NCI-H226 (cell line): ENCODE measurements at places on chromosomes 11 and 22.

GRCh38 chr11:25981998-25982397, 349.9 kb upstream of the ANO3 start:
- DNase-seq = no peak

DNA sequence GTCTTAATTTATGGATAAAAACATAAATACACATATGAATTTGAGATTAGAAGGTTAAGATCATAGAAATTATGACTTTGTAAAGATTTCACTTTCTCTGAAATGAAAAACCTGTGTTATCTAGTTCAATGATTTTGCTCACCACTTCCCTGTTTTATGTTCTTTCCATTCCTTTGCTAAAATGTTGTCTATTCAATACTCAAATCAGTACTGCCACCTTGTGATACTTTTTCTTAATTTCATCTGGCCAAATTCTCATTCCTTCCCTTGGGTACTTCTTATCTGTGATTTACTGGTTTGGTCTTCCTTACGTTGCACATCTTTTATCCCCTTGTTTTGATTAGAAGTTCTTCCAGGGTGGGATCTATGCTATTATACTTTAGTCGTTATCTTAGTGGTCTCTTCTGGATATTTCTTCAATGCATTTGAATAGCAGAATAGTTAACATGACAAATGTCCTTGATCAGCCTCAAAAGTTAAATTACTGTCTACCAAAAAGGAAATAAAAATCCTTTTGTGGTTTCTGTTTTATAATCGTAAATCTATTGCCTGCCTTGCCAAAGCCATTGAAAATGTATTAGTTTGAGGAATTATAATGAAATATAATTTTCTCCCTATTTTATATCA, 197.0 kb downstream of the PGR start:
- DNase-seq = no peak

- peak; percentile 2 for DNase-seq
These were observed 328.1 kb upstream of the PITPNB start for GRCh38 chr22:28247136-28247535.

- no peak for DNase-seq
These were observed 24.2 kb downstream of the PARVG start for GRCh38 chr22:44204739-44205515.

DNA sequence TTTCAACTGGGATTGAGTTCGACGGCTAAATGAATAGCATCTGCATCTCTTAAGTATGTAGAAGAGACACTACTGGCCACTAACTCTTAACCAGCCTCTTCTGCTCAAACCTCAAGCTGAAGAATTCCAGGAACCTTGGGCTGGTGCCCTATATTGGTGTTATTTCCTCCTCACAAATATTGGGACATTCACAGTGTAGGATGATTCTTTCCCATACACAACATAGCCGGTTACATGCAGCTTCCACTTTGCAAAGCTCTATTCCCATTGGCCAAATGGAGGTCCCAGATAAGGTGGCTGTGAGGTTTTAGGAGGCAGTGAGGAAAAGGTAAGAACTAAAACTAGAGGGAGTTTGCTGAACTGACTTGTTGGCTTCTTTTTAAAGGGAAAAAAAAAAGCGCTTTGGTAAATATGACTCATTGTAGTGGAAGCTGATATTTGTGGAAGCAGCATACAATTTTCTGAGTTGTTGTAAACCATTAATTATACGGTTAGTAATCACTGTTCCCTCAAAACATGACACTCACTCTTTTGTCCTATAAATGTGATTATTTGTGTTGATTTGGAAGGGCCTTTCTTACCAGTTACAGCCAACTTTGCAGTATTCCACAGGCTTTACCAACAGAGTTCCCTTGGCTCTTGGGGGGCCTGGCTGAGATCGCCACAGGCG, 17.6 kb downstream of the C22orf31 start:
- no peak for DNase-seq
